ENCODE measurements at places on chromosomes 4 and X.

- no peak for DNase-seq
Observed at GRCh38 chr4:18479825-18480224, 458.3 kb upstream of the LCORL start.

GRCh38 chrX:47628982-47629381, 748 bp downstream of the CFP start:
- no peak for DNase-seq

- DNase-seq, result no peak
Observed at GRCh38 chrX:97306771-97307470, 423.2 kb downstream of the RPA4 start.

GRCh38 chr4:177225605-177226004, 84.1 kb upstream of the NEIL3 start:
- DNase-seq, result no peak

DNA sequence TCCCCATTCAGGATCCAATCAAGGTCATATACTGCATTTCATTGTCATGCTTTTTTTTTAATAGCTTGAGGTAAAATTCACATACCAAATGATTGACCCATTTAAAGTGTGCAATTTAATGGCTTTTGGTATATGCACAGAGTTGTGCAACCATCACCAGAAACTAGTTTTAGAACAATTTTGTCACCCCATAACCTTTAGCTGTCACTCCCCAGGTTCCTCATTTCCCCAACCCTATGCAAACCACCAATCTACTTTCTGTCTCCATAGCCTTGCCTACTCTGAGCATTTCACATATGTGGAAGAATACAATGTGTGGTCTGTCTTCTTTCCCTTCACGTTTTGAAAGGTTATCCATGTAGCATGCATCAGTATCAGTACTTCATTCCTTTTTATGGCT, 1.4 kb upstream of the SMAD1 start:
- DNase-seq, result no peak

GRCh38 chr4:127484117-127484516, 148.6 kb upstream of the INTU start:
- no peak for DNase-seq

- no peak for DNase-seq
Observed at GRCh38 chr4:38386654-38387188, 277.3 kb upstream of the KLF3 start.

DNA sequence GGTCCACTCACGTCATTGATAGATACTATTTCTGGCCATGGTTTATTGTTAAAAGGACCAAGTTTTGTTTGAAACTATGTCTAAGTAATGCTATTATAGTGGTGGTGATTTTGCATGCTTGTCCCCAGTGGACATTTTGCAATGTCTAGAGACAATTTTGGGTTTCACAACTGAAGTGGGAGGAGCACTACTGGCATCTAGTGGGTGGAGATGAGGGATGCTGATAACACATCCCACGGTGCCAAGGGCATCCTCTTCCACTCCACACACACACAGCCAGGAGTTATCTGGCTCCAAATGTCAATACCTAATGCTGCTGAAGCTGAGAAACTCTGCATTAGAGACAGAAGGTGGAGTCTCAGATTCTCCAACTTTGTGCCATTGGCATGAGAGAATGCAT, 131.2 kb downstream of the FRMPD4 start:
- no peak for DNase-seq

DNA sequence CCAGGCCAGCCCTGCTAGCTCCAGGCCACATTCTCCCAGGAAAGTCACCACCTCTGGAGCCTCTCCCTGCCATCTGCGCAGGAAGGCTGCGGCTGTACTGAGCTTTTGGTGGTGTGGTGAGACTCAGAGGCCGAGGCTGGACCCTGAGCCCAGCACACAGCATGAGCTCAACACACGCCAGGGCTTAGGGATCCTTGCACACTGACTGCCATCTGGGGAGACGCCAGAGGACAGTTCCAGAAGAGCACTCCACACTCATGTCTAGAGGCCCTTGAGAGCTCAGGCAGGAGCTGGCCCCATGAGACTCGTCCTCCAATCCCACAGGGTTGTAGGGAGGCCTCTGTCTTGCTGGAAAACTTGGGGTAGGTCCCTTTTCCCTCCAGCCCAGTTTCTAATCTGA, 40.6 kb downstream of the ABLIM2 start:
- no peak for DNase-seq

GRCh38 chr4:128813965-128814364, 4.5 kb downstream of the JADE1 start:
- no peak for DNase-seq

GRCh38 chr4:7781366-7781765, 158.3 kb downstream of the AFAP1 start:
- no peak for DNase-seq

DNA sequence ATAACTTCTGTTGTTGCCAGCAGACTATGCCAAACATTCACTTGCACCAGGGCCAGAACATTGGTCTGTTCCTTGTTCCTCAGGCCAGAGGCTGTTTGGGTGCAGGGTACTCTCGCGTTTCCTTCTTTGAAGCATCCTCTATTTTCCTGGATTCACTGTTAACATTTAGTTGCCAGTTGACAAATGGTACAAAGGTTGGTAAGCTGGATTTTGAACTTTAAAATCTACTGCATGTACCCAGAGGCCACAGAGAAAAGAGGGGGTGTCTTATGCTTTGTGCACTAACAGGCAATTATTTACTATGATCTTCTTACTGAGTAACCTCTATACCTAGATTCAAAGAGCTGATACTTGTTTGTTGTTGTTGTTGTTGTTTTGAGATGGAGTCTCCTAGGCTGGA, 12.8 kb upstream of the SAT1 start:
- no peak for DNase-seq

DNA sequence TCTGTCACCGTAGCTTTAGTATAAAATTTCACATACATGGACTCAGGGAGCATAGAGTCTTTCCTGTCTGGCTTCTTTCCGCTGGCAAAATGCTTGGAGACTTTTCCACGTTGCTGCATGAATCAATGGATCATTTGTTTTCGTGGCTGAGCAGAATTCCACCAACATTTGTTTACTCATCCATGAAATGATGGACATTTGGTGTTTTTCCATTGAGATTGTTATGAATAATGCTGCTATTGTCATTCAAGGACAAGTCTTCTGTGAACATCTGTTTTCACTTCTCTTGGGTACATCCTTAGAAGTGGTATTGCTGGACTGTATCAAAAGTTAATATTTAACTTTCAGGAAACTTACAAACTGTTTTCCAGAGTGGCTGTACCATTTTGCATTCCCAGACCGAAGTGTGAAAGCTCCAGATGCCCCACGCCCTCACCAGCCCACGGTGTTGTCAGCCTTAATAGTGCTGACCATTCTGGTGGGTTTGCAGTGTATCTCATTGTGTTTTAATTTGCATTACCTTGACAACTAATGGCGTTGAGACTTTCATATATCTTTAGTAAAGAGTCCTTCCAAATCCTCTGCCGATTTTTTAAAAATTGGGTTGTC, 5.8 kb upstream of the TMEM271 start:
- peak; percentile 8 for DNase-seq

DNA sequence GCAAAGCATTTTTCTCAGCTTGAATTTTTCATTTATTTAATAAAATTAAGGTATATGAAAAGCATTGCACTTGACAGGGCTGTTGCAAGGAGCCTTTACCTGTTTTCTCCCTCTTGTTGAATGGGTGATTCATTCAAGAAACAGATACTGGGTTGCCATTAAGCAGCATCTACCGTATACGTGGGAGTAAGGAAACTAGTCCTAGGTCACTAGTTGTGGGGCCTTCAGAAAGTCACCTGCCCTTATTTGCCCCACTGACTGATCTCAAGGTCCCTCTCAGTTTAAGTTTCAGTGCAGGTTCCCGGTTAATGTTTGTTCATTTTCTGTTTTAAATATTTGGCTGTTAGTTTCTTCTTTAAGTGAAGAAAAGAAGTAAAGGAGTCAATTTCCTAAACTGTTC, 34.0 kb downstream of the LHFPL1 start:
- DNase-seq, result no peak

GRCh38 chr4:26005764-26006163, 91.7 kb downstream of the SMIM20 start:
- no peak for DNase-seq

DNA sequence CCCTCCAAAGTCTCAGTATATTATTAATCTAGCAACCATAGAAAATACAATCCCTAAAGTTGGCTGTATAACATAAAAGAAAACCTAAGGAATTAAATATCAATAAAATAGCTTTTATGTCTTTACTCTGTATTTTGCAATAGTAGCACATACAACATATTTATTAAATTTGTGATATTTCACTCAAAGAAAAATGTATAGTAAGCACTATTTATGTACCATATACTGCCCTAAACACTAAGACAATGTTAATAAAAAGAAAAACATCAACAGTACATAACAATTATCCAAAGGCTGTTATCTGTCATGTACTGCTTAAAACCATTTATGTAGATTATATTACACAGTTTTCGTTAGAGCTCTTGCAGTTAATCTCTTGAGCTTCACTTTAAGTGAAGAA, 834.5 kb upstream of the INTU start:
- DNase-seq, result no peak

- no peak for DNase-seq
Observed at GRCh38 chr4:41413670-41414411, 124.1 kb upstream of the LIMCH1 start.

- no peak for DNase-seq
Observed at GRCh38 chr4:111494971-111495370, 650.3 kb upstream of the FAM241A start.

DNA sequence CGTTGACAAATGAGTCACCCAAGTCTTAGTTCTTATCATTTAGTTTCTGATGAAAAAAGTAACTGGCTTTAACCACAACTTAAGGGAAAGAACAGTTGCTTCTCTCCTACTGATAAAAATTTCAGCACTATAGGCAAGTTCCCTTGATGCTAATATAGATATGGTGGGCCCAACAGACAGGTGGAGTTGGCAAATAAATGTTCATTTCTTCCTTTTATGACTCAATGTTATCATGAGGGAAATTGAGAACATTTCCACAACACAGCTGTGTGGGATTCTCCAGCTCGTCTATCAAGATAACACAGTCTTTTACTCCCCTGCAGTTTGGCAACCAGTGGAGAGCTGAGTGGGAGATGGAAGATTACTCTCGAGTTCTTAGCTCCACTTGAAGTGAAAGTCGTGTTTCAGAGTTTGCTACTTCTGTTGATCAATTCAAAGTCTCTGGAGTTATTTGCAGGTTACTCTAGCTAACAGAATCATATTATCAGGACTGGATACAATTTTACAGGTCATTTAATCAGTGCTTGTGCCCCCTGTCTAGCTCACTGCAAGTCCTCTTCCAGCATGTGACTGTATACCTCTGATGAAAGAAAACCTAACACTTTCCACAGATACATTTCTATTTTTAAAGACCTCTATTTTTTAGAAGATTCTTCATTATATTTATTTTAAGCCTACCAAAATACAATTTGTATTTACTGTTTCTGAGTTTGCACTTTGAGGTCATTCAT, 270.6 kb upstream of the GK2 start:
- DNase-seq, result peak; percentile 2

DNA sequence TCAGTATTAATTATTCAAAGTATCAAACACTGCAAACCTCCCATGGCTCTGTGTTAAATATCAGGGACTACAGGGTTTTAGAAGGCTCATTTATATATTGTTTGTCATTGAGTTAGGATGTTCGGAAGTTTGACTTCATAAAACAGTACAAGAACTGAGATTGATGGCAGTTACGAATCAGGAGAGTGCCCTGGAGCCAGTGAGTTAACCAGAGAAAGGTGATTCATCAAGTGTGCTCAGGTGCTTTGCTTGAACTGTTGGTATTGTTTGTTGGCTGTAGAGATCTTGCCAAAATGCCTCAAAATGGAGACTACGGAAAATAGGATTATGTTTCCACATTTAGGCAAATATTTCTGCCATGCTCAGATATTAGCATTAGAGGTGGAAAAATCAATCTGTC, 7.5 kb upstream of the GPR101 start:
- no peak for DNase-seq

DNA sequence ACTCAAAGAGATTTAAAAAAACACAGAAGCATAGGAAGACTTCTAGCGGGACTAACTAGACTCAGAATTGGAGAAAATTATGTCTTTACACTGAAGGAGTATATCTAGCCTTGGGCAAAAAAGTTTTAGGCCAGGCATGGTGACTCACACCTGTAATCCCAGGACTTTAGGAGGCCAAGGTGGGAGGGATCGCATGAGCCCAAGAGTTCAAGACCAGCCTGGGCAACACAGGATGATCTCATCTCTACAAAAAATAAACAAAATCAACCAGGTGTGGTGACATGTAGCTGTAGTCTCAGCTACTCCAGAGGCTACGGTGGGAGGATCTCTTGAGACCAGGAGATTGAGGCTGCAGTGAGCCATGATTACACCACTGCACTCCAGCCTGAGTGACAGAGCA, 99.5 kb downstream of the NEUROG2 start:
- DNase-seq, result no peak

DNA sequence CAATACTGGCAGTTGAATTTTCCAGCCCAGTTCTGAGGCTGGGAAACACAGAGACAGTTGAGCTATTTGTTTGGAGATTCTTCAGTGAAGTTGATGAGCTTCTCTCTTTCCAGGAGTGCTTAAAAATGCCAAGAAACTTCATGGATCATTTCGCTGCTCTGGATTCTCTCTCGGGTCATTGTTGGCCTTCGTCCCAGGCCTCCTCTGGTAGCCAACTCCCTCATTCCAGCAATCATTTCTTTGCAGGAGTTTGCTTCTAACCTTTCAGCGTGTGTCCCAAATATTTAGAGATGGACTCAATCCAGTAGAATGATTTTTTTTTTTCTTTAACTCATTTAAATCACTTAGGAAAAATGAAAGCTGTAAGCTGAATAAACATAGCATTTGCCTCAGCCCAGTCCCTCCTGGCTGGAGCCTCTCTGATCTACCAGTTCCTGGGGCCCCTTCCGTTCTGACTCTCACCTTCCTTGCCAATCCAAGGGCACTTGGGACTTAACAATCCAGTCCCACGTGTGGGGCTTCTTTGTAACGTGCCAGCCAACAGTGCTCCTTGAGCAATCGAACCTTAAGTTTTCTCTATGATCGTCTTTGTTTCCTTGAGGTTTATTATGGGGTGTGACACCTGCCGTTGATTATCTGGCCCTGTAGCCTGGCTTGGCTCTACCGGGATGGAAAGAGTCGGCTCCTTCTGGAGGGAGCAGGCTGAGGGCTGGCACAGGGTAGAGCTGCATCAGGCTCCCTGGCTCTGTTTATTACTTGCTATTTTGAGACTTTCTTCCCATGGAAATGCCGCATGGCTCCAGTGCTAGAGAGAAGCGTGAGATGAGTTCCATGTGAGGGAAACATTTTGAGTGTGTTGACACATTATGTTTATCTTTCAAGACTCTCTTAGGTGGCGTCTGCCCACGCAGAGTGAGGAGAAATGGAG, 80.4 kb upstream of the GPC4 start:
- DNase-seq, result peak; percentile 57

Measured in eye (tissue), 1 donor.